ENCODE measurements at places on chromosomes 12 and 14. TPM values are rescaled to one million over a fixed set of nuclear protein-coding genes. Genes with fewer than 3 reads are reported as not detected.

Gene ALX1
- total RNA-seq: not detected

Gene CLEC7A
- total RNA-seq: 0.47 TPM

Gene TPH2
- not detected for total RNA-seq

Gene MTHFD1
- total RNA-seq: 112 TPM

Gene SOS2
- total RNA-seq: 37.4 TPM

Gene CMTM5
- not detected for total RNA-seq

Gene CCDC197
- total RNA-seq: not detected

Gene USP5
- total RNA-seq: 85.3 TPM

Gene NGB
- not detected for total RNA-seq

Gene PFDN5
- total RNA-seq: 491 TPM

Gene OTUB2
- total RNA-seq: 0.84 TPM

Gene APOF
- not detected for total RNA-seq

Gene GPRC5D
- total RNA-seq: not detected
